ENCODE measurements at places on chromosomes 5 and 9.

- no peak for DNase-seq
Observed at GRCh38 chr9:673966-674526, 167.5 kb upstream of the DMRT1 start.

DNA sequence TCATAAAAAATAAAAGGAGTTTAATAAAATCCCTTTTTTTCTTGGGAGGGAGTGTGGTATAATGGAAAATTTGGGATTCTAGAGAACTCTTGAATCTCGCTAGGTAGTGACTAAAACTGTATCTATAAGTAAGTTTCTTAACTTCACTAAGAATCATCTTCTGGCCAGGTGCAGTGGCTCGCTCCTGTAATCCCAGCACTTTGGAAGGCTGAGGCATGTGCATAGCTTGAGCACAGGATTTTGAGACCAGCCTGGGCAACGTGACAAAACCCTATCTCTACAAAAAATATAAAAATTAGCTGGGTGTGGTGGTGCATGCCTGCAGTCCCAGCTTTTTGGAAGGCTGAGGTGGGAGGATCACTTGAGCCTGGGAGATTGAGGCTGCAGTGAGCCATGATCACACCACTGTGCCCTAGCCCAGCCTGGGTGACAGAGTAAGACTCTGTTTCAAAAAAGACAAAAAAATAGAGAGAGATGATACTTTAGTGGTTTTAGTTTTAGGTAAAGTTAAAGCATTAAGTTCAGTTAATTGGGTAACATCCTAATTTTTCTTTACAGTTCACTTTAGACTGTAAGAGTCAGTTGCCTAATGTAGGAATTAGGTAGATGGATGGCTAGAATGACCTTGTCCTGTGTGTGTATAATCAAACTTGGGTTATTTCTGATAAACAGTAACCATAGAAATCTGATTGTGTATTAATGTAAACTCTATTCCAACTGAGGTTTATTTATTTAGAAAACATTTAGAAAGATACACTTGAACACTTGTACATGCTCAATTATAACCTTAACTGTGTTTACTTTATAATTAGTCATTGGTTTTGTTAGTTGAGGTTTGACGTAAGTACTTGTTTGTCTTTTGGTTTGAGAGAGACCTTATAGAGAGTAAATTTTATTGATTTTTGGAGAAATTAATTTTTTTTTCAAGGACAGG, 17.8 kb downstream of the UNC13B start:
- DNase-seq = no peak

- no peak for DNase-seq
Observed at GRCh38 chr5:1445689-1446601, 705 bp upstream of the SLC6A3 start.

DNA sequence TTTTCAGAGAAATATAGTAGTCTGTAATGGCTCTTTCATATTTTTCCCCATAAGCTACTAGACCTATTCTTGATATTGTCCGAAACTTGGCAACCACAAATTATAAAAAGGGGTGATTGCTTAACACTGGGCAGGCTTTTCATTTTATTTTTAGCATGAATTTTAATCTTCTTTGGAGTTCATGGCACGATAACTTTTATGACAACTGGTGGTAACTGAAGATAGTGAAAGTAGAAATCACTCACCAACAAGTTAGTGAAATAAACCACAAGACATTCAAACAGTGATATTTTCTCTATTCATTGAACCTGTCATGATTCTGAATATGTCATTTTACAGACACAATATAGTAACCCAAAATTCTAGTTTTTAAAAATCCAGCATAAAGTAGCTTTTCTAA, 213.9 kb downstream of the PRDM9 start:
- no peak for DNase-seq

GRCh38 chr5:172049226-172049796, 42.9 kb upstream of the FBXW11 start:
- DNase-seq = no peak

Data from stimulated activated CD4-positive, alpha-beta T cell treated with anti-CD3 and anti-CD28 coated beads, Interleukin-1b, Interleukin-23, amount 100 ng/mL, for 24 hours (primary cell).